ENCODE measurements at places on chromosomes 1 and 21.

DNA sequence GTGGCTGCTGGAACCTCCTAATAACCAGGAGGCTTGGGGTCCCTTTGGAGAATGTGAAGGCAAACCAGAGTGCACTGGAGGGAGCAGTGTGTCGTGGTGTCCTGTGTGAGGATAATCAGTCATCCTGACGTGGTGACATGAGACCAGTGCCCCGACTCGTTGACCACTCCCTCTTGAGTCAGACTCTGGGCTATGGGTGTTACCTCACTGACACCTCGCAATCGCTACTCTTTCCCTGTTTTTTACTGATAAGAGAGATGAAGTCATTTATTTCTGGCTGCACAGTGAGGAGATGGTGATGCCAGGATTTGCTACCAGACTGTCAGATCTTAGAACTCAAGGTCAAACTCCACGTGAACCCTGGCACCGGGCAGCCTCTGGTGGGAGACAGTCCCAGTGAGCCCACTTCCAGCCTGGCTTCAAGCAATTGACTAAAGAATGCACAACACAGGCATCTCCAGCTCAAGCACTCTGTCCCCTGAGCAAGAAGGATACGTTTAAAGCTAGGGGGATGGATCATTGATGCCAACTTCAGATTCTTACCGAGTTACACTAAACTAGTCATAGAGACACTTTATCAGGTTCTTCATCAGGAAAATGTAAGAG, 30.3 kb downstream of the UBASH3A start:
- no peak for DNase-seq

GRCh38 chr1:224615861-224616755, at the start of gene CNIH3:
Gene CNIH3 (plus strand): TSS chr1:224616317. CDS start chr1:224617175, 858 bp downstream.
- DNase-seq = no peak

GRCh38 chr1:170714163-170714562, 50.2 kb downstream of the PRRX1 start:
- no peak for DNase-seq

GRCh38 chr1:8816264-8816663, 1.2 kb downstream of the RERE start:
- no peak for DNase-seq

DNA sequence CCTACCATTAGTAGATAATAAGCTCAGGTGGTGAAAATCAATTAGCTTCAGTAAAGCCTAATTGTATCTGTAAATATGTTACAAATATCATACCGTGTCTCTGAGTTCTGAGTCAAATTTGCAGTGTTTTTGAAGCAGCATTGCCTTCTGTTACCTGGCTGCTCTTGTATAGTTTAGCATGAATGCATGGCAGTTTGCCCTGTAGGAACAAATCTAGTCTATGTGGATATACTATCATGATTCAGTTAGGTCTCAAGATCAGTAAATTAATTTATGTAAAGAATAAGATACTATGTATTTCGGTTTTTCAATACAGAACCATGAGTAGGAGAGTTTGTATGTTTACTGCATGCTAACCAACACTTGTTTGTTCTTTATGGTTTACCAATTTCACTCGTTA, 240.6 kb upstream of the C1orf105 start:
- no peak for DNase-seq

DNA sequence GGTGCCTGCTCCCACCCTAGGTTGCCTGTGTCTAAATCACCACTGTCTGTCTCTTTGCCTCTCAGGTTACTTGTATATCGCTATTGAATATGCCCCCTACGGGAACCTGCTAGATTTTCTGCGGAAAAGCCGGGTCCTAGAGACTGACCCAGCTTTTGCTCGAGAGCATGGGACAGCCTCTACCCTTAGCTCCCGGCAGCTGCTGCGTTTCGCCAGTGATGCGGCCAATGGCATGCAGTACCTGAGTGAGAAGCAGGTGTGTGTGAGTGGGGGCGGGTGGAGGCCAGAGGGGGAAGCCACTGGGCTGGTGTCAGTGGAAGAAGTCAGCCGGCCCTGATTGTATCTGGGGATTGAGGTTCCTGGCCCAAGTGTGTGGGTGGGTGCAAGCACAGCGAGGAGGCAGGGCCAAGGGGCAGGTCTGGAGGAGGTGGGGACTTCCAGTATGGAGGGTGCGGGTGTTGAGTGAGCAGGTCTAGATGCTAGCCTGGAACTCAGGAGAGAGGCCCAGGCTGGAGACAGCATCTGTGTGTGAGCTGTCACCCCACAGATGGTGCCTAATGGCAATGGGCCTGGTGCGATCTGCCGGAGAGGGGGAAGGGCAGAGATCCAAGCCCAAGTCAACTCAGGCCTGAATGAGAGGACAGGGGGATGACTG, 17.2 kb downstream of the TIE1 start:
- DNase-seq = no peak

- no peak for DNase-seq
These were observed 15.4 kb downstream of the BTG2 start for GRCh38 chr1:203320591-203321272.

- DNase-seq = no peak
These were observed 793.2 kb downstream of the PLA2G4A start for GRCh38 chr1:187621951-187622350.

DNA sequence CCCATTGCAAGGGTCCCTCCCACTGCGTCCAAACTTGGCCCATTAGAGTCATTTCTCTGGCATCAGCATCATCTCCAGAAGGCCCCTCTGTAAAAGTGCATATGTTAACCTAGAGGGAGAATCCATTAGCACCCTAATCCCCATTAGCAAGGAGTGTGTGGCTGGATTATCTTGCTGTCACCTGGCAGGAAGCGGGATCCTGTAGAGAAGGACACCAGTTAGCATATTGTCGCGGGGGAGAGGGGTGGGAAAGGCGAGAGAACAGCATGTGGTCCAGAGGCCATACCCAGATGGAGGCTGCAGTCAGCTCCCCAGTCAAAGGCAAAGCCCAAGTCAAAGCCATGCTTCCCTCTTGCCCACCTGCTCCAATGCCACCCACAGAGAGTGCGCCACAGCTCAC, 64.0 kb downstream of the OLIG1 start:
- DNase-seq = no peak

GRCh38 chr21:45234127-45234526, 53.6 kb downstream of the POFUT2 start:
- no peak for DNase-seq

Data from stimulated activated CD4-positive, alpha-beta T cell treated with anti-CD3 and anti-CD28 coated beads, Interleukin-1b, Interleukin-23, amount 100 ng/mL, for 24 hours (primary cell).